ENCODE measurements at places on chromosomes 2 and 18.

DNA sequence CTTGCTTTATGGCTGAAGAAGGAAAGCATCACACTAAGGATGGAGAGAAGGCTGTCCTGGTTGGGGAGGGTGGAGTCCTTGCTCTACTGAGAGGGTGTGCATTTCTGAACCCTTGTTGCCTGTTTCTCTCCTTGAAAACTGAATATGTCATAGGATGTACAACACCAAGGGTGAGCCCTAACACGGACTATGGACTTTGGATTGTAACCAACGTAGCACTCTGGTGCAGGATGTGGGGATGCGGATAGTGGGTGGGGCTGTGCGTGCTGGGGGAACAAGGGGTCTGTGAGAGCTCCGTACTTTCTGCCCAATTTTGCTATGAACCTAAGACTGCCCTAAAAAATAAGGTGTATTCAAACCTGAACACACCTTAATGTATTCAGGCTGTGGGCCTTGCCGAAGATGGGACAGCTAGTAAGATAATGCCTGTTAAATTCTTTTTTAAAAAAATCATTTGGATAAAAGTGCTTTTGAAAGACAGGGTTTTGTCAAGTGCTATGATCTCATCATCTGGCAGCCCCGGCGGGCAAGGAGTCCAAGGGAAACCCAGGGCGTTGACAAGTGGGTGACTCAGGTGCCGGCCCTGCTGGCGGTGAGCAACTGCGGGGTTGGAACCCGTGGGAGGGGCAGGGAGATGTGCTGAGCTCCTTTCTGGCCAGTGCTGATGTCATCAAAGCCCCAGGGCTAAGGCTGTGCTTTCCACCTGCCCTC lies 54.0 kb downstream of the GATA6 start:
- no peak for DNase-seq

- no peak for DNase-seq
Observed at GRCh38 chr2:9638532-9638931, 7.7 kb upstream of the YWHAQ start.

- DNase-seq: no peak
Observed at GRCh38 chr2:216915557-216916150, 55.8 kb upstream of the TNP1 start.

DNA sequence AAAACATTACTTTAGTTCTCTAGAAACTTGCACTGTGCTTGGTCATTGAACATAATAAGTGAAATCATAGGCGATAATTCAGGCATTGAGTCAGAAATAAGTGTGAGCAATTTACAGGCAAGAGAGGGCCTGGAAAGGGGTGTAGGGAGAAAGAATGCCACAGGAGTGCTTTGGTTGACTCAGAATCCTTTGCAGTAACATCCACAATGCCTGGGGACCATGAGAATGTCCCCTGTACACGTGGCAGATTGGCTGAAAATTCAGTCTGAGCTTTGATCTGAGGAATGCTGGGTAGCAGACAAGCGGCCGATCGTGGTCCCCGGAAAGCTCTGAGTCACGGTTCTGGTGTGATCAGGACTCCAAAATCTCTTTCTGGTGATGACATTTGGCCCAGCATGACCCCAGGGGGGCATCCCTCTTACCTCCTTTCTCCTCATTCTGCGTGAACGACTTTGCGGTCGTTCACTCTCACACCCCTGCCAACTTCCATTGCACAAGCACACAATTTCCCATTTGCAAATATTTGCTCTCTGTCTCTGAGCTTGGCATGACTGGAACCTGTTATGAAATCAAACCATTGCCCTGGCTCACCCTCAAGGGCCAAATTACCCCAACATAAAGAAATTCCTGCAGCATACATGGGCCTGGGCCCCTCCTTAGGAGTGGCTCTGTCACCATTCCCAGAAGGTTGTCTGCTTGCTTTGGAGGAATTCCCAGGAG lies 305.0 kb upstream of the EPAS1 start:
- DNase-seq: no peak

GRCh38 chr2:112866128-112866835 lies 29.7 kb upstream of the IL1B start:
- no peak for DNase-seq

DNA sequence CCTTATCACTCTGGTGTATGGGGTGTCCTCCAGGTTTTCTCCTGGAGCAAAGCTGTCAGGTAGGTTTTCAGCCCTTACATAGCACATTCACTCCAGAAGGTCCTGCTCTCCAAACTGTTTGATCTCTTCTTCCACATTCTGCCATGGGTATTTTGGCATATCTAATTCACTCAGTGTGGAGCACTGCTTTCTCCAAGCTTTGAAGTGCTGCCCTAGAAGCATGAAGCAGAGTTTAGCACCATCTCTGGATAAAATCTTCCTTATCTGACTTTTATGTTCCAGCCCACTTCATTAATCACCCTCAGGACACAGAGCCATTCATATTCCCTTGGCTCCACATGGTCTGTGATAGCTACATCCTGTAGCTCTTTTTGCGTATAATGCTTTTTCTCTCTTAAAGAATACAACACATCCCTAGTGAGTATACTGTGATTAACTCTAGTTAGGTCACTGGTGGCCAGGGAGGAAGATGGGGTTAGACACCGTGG lies 56.7 kb upstream of the ARHGAP28 start:
- DNase-seq: no peak

GRCh38 chr2:134260713-134261112 lies 6.8 kb downstream of the MGAT5 start:
- DNase-seq: no peak

DNA sequence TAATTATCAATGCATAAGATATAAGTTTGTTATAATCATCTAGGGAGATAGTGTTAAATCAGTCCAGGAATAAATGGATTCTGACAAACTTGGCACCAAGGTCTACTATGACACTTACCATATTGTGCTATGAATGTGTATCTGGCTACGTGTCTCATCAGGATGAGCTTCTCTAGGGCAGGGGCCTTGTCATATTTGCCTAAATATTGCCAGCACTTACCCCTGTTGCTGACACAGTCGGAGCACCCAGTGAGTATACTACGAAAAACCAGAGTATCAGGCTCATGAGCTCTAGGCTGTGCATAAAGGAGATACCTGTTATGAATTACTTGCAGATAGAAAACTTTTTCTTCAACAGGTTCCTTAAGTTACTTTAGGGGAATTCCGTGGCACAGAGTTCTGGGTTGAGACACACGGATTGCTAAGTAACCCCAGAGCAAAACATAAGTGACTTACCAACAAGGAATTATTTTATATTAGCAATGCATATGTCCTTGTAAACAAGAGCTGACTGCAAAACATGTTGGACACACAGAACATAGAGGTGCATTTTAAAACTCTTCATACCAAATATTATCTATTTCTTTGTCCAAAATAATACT lies 7.7 kb upstream of the TTC39C start:
- no peak for DNase-seq

DNA sequence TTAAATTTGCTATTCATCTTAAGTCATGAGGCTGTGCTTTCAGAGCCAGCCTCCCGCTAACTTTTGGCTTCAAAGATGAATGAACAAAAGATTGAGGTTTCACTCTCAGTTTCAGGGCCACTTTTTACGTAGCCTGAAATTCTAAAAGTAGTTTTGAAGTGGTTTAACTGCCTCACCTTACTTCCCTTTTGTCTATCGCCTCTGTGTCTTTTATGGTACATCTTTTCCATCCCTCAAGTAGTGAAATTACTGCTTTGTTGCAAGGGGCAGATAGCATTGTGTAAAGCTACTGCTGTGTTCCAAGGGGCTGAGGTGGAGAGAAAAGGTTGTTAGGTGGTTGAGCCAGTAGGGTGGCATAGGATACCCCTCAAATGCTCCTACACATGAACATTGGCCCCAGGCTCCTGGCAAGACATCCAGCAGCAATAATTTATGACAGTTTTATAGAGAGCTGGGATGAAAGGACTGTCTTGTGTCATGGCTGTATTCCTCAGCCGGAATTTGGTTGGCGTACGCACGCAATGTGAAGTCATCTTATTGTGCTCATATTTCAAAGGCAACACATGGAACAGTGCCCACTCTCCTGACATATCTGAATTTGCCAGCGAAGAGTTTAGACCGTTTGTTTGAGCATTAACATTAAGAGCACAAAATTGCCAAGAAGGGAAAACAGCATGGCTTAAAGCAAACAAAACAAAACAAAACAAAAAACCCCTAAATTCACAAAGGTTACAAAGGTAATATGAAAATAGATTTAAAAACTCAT lies 32.2 kb downstream of the QPCT start:
- no peak for DNase-seq

DNA sequence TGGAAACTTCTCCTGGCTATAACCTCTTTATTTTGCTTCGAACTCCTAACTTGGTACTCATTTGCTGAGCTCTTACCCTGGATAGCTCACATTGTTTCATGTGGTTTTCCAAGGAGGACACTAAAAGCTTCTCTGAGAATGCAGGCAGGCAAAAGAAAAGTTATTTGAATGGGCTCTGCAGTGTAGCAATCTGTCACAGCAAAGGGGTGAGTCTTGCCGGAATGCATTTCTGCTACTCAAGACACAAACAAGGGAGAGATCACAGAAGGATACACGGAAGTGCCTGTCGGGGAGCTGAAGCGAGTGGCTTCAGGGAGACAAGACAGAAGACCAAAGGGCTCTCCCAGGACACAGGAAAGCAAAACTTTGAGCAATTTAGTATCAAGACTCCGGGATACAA lies 265.4 kb downstream of the SS18 start:
- no peak for DNase-seq

DNA sequence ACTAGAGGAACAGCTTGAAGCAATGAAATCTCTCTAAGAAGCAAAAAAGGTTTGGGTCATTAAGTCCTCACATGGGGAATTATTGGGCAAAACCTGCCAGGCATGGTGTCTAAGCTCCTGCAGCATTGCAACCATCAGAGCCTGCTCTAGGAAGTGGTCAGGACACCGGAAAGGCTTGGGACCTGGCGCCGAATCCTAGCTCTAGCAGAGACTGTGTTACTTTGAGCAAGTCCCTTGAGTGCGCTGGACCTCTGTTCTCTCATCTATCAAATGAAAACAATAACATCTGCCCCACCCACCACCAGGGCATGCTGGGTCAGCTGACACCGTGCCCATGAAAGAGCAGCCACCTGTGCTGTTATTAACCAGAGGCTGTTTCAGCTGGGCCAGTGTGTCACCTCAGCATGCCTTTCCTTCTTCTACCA lies 6.3 kb downstream of the TMEM127 start:
- no peak for DNase-seq

DNA sequence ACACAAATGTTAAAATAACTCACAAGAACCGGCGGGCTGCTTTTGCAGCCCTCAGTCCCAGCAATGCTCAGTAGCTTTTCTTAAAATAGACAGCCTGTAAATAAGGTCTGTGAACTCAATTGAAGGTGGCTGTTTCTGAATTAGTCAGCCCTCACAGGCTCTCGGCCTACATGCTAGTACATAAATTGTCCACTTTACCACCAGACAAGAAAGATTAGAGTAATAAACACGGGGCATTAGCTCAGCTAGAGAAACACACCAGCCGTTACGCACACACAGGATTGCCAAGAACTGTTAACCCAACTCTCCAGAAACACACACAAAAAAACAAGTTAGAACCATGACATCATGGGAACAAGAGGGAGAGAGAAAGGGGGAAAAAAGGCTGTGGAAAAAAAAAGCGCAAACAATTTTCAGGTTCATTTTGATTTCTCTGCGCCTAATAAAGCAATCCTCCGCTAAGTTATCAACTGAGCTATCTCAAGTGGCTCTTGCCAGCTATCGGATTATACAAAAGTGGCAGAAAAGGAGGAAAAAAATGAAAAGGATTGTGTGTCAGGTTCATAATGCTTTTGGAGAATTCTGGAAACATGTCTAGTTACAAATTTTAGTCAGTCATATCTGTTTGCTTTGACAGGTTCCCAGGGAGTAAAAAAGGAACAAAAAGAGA lies 89.1 kb downstream of the ZEB2 start:
- no peak for DNase-seq

DNA sequence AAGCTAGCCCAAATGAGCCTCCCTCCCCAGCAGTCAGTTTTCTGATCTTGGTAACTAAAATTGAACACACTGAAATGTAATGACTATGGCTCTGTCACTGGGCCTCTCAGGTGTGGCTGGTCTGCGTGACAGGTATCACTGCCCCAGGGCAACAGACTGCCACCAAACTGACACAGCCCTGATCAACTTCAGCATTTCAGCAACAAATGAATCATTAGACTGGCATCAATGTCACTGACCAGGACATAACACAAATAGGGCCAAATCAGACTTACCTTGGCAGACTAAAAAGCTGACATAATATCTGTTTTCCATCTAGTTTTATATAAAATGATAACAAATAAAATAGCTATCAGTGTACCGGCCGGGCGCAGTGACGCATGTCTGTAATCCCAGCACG lies 290.8 kb upstream of the CHAC2 start:
- no peak for DNase-seq

DNA sequence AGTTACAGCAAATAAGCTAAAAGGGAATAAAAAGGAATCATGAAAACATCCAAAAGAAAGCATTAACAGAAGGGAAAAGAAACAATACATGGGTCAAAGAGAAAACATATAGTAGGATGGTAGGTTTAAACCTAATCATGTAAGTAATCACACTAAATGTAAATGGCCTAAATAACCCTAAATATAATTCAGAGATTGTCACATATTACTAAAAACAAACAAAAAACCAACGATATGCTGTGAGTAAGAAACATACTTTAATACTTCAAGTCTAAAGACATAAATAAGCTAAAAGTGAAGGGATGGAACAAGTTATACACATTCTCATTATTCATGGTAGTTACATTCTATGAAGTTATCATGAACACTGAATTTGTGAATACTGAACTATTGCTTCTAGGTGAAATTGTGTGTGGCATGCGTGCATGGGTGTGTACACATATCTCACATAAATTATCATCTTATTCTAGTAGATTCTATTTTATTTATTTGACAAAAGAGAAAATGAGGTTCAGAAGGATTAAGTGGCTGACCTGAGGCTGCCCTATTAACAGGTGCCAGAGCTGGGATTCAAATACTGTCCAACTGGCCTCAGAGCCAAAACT lies 170.9 kb downstream of the SEPTIN10 start:
- no peak for DNase-seq

All from right renal pelvis (tissue), 4 donors.